Activated CD4-positive, alpha-beta memory T cell treated with anti-CD3 and anti-CD28 coated beads for 36 hours (primary cell): ENCODE measurements at places on chromosomes 3 and 15. TPM values are rescaled to one million over a fixed set of nuclear protein-coding genes. Genes with fewer than 3 reads are reported as not detected.

DNA sequence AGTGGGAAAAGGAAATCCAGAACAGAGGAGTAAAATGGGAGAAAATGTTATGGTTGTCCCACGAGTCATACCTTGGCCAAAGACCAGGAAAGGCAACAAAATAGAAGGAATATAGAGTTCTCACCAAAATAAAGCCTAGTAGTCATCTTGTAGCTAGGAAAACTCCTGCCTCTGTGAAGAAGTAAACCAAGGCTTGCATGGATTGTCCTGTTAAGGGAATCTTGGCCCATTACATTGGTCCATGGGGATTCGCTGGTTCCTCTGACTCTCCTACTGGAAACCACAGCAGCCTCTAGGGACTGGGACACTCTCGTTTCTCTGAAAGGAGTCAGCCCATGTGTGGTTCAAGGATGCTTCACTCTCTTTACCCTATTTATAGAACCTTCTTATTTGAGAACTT is 62.9 kb upstream of the FNDC3B start:
- no peak overlapping the region for H3K27ac ChIP-seq
- peaks cover 2% of the 10 kb centered on the region for H3K27me3 ChIP-seq
- peaks cover 5% of the 10 kb centered on the region for H3K4me1 ChIP-seq
- DNase-seq: no peak

The IL5RA gene
- 0.15 TPM for total RNA-seq

DNA sequence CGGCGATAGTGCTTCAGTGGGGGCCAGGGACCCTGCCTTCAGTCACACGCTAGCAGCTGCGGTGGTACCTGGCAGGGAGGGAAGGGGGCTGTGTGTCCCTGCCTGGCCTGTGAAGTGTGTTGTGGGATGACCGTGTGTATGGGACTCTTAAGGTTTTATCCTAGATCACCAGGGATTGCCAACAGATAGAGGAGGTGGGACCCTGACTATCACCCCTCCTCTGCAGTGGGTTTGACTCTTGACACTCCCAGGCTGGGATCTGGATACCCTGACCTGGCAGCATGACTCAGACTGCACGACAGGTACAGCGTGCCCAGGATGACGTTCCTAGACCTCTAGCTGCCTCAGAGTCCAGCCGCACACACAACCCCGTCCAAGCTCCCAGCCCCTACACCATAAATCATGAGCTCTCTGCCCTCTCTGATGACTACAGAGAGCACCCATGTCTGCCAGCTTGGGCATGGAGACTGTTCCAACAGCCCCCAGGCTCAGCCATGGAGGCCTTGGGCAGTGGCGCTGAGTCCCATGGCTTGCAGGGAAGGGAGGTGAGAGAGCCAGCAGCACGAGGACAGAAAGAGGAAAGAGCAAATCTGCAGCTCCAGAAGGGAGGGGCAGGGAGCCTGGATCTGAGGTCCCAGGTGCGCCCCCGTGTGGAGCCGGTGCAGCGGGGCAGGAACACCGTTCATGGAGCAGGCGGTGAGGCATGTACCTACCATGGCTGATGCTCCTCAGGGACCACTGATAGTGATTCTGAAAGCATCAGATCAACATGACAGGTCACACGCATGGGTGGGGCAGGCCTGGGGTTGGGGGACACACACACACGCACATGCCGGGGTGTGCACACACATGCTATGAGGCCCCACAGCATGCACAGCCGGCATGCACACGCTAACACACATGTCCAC is 71.0 kb downstream of the ADAMTS7 start:
- H3K36me3 ChIP-seq: no peaks in the 10 kb centered on the region
- peak; percentile 82 for DNase-seq
- H3K4me3 ChIP-seq: no peak overlapping the region
- peaks cover 3% of the 10 kb centered on the region for H3K4me1 ChIP-seq

The MKRN3 gene
- total RNA-seq: 3.8 TPM

- H3K27me3 ChIP-seq: no peaks in the 10 kb centered on the region
- no peak overlapping the region for H3K27ac ChIP-seq
- H3K4me1 ChIP-seq: peaks cover 13% of the 10 kb centered on the region
- H3K36me3 ChIP-seq: no peaks in the 10 kb centered on the region
These were observed 5.8 kb upstream of the RARRES1 start for GRCh38 chr3:158737976-158738615.

The NEO1 gene
- total RNA-seq: 9.3 TPM

GRCh38 chr3:132189601-132190000 is 127.6 kb upstream of the ACP3 start:
- no peak overlapping the region for H3K4me3 ChIP-seq
- H3K27ac ChIP-seq: no peak overlapping the region
- H3K27me3 ChIP-seq: peaks cover 4% of the 10 kb centered on the region
- no peaks in the 10 kb centered on the region for H3K36me3 ChIP-seq

DNA sequence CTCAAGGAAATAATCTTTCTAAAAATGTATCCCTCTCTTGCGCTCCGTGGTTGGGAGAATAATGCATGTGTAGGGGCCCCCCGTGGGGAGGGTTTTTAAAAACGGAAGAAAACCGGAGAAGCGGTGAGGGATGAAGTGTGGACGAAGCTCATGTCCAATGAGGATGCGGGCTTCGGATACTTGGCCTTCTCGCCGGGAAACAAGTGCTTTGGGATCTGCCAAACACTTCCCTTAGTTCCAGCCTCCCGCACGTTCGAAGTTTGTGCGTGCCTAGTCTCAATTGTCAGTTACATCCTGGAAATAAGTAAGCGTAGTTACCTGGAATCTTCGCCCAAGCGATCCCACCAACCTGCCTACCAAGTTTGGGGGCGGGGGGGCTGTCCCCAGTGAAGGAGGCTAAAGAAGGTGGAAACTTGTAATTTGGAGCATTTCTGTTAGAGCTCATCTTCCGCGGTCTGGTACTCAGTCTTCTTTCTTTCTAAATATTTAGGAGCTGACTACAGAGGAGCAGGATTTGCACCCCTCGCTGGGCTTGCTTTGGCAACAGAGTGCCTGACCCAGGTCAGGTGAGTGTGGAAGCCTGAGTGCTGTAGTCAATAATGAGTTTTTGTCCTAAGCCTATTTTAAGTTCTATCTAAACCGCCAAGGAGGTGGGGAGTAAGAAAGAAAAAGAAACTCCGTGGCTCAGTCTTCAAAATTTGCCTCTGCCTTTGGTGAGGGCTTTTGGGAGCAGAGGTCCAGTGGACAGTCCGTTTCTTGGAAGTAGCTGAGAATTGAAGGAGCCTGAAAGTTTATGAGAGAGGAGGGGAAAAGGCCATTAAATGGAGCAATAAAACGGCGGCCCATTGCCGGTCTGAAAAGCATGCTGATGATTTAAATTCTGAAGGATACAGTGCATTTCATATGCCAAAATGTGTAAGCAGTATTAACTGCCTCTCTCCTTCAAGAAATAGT is 1.1 kb downstream of the ITPR1 start:
- H3K27me3 ChIP-seq: peaks cover 5% of the 10 kb centered on the region
- H3K36me3 ChIP-seq: peaks cover 6% of the 10 kb centered on the region
- H3K27ac ChIP-seq: peak overlapping the region; percentile 79
- DNase-seq: peak; percentile 36

The LACTB gene
- total RNA-seq: 23.7 TPM
